Retinal pigment epithelial cell (primary cell): ENCODE measurements at places on chromosomes 7 and 10.

DNA sequence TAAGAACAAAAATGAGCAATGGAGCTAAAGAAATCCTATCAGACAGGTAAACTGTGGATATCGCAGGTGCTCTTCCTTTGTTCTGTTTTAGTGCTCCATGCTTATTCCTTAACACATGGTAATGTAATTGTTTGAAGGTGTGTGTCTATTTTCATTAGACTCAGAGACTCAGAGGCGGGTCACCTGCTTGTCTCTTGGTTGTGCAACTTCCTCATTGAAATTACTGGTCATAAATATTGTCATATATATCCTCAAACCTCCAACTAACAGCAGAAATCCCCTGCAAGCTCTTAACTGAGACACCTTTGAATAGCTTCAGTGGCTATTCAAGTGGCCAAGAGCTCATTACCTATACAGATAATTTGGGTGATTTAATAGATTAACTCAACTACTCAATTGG lies 177.2 kb downstream of the PTN start:
- no peak for DNase-seq

DNA sequence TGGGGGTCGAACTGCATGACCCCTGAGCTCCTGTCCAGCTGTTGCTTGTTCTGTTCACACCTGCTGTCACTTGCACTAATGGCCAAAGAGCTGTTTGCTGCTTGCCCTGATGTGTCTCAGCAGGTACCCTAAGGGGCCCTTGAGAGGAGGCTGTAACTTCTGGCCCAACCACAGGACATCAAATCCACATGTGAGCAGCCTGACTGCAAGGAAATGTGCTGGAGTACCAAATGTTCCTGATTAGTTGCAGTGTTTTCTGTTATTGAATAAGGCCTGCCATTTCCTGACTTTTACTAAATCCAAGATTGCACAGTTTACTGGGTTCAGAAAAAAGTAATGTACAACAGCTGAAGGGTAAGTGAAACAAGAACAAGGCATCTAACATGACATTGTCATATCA lies 91.7 kb upstream of the IL6 start:
- DNase-seq: no peak

DNA sequence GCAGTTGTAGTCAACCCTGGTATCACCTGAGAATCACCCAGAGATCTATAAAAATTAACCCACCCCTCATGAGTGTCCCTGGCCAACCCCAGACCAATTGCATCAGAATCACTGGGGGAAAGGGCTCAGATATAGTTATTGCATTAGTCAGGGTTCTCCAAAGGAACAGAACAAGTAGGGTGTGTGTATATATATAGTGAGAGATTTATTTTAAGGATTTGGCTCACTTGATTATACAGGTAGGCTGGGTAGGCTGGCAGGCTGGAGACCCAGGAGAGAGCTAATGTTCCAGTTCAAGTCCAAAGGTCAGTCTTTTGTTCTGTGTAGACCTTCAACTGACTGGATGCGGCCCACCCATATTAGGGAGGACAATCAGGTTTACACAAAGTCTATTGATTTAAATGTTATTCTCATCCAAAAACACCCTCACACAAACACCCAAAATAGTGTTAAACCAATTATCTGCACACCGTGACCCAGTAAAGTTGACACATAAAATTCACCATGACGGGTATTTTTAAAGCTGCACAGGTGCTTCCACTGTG lies 372.9 kb upstream of the NFE2L3 start:
- DNase-seq: no peak

- DNase-seq: no peak
Measured at GRCh38 chr10:13417459-13418126, 69.5 kb upstream of the SEPHS1 start.

GRCh38 chr10:78843495-78843894 lies 225.3 kb upstream of the ZMIZ1 start:
- no peak for DNase-seq

- no peak for DNase-seq
Measured at GRCh38 chr10:71243756-71244395, 31.5 kb downstream of the UNC5B start.

GRCh38 chr10:69232736-69233480 lies 12.8 kb downstream of the HKDC1 start:
- no peak for DNase-seq

- DNase-seq: no peak
Measured at GRCh38 chr7:42222125-42222524, 14.9 kb downstream of the GLI3 start.

DNA sequence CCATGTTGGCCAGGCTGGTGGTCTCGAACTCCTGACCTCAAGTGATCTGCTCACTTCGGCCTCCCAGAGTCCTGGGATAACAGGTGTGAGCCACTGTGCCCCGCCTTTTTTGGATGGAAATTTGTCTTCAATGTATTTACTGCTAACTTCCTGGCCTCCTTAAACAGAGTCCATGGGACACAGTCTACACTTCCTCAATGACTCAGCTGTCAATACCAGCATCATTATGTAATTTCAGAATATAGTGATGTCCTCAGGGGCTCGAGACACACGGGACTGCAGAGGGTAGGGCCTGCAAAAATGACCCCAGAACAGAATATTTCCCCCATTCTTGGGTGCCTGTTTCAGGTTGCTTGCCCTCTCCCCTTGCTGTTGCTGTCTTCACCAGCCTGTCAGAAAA lies 31.1 kb downstream of the CAMK2G start:
- DNase-seq: no peak

DNA sequence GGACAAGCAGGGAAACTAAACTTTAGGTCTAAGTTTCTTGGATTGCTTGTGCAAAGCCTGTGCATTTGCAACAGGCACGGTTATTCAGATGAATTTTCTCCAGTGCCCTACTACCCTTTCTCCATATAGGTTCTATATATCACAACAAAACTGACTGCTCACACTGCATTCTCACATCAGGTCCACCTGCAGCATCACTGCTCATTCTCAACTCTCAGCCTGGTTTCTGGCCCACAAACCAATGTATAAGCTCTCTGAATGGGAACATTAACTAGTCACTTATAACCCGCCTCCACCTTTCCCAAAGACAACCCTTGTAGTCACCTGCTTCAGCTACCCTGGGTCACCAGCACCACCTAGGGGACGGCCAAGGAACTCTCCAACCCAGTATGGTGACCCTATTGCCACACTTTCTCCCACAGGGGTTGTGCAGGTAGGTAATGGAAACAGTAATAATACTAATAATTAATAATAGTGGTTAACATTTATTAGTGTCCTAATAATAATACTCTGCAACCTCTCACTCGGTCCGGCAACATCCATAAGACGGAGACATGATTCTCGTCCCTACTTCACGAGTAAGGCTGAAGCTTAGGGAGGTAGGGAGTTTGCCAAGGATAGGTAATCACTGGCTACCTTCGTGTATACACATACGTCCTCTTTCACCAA lies 97.3 kb downstream of the CLEC2L start:
- DNase-seq: no peak

DNA sequence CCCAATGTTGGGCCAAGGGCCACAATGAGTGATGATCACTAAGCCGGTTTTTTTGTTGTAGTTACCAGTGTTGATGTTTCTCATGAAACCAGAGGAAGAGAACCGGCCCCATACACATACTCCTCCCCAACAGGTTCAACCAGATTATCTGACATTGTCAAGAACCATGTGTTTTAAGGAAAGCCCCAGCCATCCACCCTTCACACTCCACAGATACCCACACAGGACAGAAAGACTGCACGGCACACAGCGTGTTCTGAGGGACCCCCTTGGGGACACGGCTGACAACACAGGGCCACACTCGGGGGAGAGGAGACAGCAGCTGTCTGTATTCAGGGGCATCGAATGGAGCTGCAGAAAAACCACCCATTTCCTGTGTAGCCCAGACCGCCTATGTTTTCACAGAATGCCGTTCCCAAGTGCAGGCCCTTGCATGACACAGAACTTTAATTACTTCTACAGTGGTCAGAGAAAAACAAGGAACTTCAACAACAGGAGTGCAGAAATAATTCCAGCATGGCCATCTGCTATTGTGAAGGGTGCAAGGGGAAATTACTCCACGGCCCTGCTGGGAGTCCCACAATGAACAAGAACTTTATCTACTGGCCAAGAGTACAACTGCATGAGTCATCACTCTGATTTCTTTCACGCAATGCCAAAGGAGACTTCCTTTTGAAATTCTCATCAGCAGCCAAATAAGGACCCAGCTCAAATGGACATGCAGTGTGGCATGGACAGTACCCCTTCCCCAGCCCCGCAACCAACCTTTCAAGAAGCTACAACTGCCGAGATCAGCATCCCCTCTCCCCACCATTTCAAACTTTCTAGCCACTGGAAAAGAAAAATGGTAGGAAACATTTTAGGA lies 2.3 kb downstream of the KLF6 start:
- peak; percentile 76 for DNase-seq

- no peak for DNase-seq
Measured at GRCh38 chr7:101906291-101907240, 89.1 kb downstream of the CUX1 start.

DNA sequence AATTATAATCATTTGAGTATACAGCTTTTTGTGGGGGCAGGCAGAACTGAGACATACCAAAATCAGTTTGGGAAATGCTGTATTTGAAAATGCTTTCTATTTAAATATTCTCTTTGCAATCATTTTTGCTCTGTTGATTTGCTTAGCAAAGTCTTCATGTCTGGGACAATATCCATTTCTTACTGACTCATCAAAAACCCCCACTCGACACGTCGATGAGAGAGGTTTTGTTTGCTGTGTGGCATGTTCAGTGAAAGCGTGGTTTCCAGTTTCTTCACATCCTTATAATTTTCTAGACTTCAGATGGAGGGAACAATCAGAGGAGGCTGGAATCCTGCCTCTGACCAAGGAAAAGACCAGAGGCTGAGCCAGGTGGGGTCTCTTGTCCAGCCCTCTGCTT lies 28.9 kb downstream of the HTRA1 start:
- DNase-seq: no peak

- DNase-seq: no peak
Measured at GRCh38 chr10:131842351-131843088, 58.3 kb upstream of the PPP2R2D start.

DNA sequence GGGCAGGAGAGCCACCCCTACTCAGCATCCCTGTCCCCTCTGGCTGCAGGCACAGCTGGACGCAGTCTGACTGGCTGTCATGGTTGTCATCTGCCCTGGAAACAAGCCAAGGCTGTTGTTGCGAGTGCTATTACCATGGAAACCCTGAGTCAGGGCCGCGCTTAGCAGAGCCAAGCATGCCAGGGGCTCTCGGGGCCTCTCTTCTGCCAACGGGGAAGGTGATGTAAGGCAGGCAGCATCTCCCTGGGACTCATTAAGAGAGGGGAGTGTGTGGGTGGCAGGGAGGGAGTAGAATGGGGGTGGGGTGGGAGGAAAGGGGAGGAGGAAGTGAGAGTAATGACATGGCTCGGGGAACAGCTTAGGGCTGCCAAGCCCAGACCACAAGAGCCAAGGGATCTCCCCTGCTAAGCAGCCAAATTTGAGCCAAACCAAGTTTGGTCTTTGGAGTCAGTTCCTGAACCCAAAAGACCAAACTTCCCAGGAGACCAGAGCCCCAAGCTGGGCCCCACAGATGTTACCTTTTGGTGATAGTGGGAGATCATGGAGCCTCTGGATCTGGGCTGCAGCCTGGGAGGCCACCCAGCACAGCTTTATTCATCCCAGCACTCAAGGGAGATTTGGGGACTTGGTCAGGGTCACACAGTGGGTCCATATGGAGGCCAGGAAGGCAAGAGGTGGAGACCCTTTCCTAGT lies 67.6 kb downstream of the TMEM130 start:
- DNase-seq: peak; percentile 64

GRCh38 chr7:42217548-42217947 lies 19.5 kb downstream of the GLI3 start:
- DNase-seq: no peak

GRCh38 chr10:90396721-90397120 lies 461.1 kb downstream of the HTR7 start:
- DNase-seq: no peak

DNA sequence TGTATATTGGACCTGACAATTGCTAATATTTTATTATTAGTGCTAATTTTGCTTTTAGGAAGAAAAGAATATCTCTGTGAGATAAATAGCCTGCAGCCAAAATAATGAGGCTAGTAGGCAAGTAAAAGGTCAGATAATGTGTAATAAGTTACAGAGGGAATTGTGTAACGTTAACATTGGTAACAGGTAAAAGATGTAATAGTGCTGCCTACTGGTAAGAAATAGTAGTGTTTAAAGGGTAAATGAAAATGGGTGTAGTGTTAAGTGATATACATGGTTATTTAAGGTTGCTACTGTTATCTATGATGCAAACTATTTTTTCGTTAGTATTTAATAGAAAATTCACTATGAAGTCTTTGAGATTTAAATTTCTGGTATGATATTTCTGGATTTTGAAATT lies 9.2 kb upstream of the FOXP2 start:
- DNase-seq: no peak

DNA sequence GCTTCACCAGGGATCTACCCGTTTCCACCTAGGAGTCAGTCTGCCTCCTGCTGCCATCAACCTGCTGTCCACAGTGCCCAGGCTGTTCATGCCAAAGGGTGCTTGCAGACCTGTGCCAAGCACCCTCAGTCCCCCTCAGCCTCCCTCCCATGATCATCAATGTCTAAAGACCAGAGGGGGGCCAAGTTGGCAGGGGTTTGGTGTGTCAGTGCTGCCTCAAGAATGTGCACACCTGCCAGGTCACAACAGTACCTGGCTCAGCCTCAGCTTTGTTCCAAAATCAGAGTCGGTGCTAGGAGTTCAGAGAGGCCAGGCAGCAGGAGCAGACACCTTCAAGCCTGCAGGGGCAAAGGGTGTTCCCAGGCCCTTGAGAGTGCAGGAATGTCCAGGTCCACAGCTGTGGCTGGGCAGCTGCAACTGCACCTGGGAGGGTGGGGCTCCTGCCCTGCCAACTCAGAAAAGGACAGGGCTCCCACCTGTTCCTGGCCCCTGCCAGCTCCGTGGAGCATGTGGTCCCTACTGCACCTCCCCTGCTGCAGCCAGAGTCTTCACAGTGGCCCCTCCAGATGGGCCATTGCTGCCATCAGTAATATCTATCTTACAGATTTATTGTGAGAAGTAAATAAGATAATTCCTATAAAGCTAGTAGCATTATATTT lies 219.5 kb downstream of the POLR1F start:
- DNase-seq: no peak

GRCh38 chr10:78894089-78894840 lies 174.5 kb upstream of the ZMIZ1 start:
- no peak for DNase-seq
